Fibroblast of lung (primary cell): ENCODE measurements at places on chromosomes 3 and 15.

- no peak for DNase-seq
Measured at GRCh38 chr15:90596943-90597342, 67.2 kb downstream of the CRTC3 start.

GRCh38 chr15:66498501-66499386 lies 1.2 kb upstream of the SNAPC5 start:
- DNase-seq = peak; percentile 21

DNA sequence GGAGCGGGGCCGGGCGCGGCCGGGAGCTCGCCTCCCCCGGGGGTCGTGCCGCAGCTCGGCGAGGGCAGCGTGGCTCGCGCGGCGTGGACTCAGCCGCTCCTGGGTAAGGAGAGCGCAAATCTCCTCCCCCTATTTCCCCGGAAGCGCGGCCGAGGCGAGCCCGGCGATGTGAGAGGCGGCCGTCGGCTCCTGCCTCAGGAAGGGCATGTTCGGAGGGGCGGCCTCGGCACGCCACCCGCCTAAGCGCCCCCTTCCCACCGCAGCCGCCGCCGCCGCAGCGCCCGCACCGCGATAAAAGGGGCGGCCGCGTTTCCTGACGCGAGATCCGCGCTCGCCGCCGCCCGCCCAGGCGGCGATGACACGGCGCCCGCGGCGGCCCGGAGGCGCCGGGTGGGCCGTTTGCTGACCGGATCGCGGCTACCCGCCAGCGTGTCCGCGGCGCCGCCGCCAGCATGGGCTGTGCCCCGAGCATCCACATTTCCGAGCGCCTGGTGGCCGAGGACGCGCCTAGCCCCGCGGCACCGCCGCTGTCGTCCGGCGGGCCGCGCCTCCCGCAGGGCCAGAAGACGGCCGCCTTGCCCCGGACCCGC lies at the start of gene PDE8A:
TSS of gene PDE8A (plus strand) at position 146 of the 590 bp plus-strand sequence. CDS start at position 453, 307 bp downstream.
- DNase-seq = peak; percentile 60

DNA sequence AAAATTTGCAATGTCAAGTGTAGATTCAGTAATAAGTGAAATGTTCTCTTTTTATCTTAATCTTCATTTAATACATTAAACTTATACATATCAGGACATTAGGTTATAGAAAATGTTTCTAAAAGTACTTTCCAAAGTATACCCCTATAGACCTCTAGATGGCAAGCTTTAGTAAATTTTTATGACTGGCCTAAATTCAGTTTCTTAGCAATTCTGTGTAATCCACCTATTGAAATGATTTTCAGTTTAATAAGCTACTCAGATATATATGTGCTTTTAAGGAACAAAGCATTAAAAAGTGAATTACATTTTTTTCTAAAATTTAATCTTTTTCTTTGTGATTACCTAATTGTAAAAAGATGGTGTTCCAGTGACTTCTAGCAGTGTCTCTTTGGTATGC lies 342.2 kb downstream of the GBE1 start:
- no peak for DNase-seq

- no peak for DNase-seq
Measured at GRCh38 chr3:46372492-46373359, 2.0 kb downstream of the CCR5 start.

GRCh38 chr3:75115695-75116094 lies 501.2 kb upstream of the CNTN3 start:
- DNase-seq = no peak

DNA sequence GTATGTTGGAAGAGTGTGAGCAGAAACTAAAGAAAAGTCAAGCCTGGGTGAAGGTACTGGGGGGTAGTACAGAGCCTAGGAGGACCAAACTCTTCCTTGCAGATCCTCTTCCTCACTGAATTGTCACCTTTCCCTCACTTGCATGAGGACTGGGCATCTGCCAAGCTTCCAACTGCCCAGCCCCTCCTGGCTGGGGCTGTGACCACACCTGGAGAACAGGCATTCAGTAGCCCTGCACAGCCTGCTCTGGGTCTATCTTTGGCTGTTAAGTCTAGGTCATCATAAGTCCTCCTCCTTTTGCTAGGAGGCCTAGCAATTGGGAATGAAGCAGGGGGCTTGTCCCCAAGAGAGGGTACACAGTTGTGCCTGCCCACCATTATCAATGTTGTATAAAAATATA lies 55.2 kb downstream of the CAPN7 start:
- DNase-seq = no peak

- DNase-seq = peak; percentile 80
Measured at GRCh38 chr3:191412759-191413158, 48.2 kb upstream of the PYDC2 start.

DNA sequence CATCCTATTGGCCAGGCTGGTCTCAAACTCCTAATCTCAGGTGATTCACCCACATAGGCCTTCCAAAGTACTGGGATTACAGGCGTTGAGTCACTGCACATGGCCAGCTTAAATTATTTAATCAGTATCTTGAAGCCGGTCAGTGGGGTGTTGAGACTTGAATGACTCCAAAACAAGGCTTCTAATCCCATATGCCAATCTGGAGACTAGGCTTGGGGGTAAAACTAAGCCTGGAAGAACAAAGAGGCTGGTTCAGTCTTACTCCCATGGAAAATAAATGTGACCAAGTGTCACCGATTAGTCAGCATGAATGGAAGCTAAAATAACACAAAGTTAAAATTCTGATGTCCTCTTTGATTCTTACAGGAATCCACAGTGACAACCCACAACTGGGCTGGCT lies 509.1 kb downstream of the FOXP1 start:
- no peak for DNase-seq

DNA sequence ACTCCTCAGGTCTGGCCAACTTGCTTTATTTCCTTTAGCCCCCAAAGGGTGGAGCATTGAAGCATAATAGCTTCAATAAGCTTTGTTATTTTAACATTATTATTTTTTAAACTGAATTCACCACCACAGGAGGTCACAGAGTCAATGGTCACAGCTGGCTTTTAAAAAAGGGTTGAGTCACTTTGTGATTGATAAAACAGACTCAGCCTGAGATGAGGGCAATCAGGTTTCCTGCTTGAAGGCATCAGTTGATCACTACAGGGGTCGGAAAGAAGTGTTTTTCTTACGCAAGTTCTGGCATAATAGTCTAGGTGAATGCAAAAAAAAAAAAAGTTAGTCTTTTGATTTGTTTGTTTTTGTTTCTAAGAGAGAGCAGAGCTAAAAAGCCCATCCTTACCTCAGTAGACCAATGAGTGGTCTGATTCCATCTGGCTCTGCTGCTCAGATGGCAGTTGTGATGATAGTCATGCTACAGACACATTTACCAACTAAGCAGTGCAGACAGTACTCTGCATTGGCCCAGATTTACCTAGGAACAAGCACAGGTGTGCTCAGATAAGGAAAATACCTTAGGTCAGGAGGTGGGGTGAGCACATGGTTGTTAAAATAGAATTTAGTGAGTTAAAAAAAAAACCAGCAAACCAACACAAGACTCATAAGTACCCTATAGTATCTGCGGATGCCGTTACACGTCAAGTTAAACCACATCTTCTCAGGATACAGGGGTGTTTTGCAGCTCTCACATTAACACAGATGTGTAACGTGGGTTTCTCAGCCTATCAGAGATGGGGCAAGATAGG lies 22.6 kb downstream of the ZNF80 start:
- no peak for DNase-seq

DNA sequence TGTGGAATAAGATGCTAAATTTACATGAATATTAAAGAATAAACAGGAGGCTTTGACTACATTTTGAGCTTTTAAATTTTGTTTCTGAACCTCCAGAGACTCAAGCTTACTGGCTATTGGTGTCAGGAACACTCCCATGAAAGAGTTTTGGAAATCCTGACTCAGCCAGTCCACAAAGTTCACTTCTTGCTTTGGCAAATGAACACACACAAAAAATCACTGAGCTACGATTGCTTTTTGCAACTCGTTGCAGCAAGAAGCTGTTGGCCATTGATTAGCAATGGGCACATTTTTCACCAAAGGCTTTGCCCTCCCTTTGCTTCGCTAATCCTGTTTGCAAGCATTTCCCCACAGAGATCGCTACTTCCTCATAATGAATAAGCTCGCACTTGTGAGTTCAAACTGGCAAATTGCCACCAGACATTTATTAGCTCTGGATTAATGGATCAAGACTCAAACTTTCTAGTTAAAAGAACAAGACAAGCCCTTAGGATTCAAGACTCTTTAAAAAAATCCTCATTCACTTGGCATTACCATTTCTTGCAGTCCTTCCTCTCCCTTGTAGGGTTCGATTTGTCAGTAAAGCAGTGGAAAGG lies 343.2 kb upstream of the ONECUT1 start:
- DNase-seq = no peak

- DNase-seq = peak; percentile 86
Measured at GRCh38 chr3:123841476-123842238, 42.5 kb downstream of the MYLK start.

DNA sequence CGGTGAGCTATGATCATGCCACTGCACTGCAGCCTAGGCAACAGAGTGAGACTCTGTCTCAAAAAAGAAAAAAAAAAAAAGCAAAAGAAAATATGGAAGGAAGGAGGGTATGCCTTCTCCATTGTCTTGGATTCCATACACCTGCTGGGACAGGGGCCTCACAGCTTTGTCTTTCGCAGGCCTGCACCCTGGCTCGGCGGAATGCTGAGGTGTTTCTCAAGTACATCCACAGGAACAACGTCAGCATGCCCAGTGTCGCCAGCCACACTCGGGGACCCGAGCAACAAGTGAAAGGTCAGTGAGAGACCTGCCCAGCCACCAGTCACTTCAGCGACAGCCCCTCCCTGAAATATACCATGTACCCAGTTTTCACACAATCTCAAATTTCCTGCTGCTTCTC lies 288.5 kb upstream of the UMPS start:
- DNase-seq = no peak

DNA sequence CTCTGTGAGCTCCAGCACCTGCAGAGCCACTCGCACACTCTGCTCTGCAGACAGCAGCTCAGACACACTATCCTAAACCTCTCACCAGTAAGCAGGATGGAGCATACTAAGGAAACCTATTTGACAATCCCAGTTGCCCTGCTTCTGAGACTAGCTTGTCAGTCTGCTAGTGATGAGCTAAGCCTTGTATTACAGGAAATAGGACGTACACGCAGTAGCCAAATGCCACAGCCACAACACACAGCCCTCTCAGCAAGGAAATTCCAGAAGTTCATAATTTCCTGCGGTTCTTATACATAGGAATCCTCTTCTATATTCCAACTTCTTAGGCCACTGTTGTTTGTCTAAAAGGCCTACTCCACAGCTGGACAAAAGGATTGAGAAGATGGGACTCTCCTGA lies 74.5 kb downstream of the MYLK start:
- no peak for DNase-seq

DNA sequence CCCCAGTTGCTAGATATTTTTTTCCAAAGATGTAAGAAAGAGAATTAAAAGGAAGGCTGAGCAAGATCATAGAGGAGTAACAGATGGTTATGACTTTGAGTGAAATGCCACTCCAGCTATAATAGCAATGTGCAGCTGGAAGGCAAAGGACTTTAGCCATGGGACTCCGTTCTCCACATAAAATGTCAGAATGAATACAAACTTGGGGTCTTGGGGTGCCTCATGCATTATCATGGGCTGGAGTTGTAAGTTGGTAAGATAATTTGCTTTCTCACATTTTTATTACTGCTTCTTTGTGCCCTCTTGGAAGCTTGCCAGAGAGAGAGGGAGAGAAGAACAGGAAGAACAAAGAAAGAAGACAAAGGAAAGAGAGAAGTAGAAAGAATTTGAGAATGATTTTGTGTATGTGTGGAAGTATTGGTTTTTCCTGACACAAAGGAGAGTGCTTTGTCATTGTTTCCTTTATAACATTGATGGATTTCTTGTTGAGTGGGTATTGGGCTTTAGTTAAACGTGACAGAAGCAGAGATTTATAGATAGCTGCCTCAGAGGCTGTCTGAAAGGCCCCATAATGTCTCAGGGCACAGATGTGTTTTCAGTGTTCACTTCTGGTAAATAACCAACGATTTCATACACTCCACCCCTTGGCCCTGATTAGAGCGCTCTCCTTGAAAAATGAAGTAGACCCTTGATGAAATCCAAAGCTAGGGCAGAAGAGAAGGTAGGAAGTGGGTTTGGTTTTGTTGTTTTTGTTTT lies 715.3 kb downstream of the NR2F2 start:
- DNase-seq = no peak

DNA sequence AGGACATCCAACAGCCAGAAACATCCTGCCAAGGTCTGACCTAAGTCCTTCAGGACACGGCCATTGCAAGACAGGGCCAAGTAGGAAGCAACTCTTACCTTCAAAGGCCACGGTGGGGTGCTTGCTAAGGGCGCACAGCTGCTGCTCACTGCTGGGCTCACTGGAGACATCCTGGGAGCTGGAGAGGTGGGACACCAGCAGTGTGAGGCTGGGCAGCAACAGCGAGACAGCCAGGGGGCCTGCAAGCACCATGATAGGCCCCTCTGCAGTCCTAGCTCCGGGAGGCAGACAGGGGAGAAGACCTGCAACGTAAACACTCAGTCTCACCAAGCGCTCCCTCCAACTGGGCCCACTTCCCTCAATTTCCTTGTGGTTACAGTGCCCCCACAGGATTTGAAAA lies 79.2 kb downstream of the SEMA5B start:
- DNase-seq = no peak

DNA sequence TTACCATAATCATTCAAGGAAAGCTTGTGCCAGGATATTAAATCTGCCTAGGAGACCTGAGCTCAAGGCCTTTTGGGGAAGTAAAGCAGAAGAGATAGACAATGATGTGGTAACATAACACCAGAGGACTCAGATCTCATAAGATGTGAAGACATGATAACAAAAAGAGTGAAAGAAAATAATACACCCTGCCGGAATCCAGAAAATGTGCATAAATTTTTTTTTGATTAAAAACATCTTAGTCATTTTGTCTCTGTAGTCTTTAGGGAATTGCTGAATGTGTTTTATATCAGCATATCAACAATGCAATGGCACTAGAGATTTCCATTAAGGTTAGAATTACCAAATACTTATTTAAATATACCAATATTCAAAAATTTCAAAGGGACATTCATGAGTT lies 326.8 kb upstream of the ROBO1 start:
- DNase-seq = no peak

- DNase-seq = no peak
Measured at GRCh38 chr15:87047203-87047965, 967.7 kb downstream of the AGBL1 start.
